ENCODE measurements at places on chromosomes 5 and 9. TPM values are rescaled to one million over a fixed set of nuclear protein-coding genes. Genes with fewer than 3 reads are reported as not detected.
A peak's percentile ranks its signal among the peaks of the same experiment; 100 is the strongest.

GRCh38 chr9:121372239-121373010 is 2.4 kb upstream of the STOM start:
- H3K4me1 ChIP-seq: peaks cover 18% of the 10 kb centered on the region
- no peaks in the 10 kb centered on the region for H3K36me3 ChIP-seq
- no peaks in the 10 kb centered on the region for H3K27me3 ChIP-seq
- H3K4me3 ChIP-seq: no peak overlapping the region
- H3K27ac ChIP-seq: peak overlapping the region; percentile 91

GRCh38 chr9:81649475-81650240 is 39.7 kb downstream of the TLE1 start:
- H3K27ac ChIP-seq: no peak overlapping the region
- DNase-seq: no peak
- H3K27me3 ChIP-seq: no peaks in the 10 kb centered on the region
- H3K4me3 ChIP-seq: no peak overlapping the region
- peaks cover 2% of the 10 kb centered on the region for H3K4me1 ChIP-seq
- H3K36me3 ChIP-seq: no peaks in the 10 kb centered on the region

- no peaks in the 10 kb centered on the region for H3K36me3 ChIP-seq
- H3K27me3 ChIP-seq: no peaks in the 10 kb centered on the region
- H3K27ac ChIP-seq: no peak overlapping the region
- no peaks in the 10 kb centered on the region for H3K4me1 ChIP-seq
- no peak for DNase-seq
Observed at GRCh38 chr9:38437193-38437823, 13.1 kb upstream of the IGFBPL1 start.

DNA sequence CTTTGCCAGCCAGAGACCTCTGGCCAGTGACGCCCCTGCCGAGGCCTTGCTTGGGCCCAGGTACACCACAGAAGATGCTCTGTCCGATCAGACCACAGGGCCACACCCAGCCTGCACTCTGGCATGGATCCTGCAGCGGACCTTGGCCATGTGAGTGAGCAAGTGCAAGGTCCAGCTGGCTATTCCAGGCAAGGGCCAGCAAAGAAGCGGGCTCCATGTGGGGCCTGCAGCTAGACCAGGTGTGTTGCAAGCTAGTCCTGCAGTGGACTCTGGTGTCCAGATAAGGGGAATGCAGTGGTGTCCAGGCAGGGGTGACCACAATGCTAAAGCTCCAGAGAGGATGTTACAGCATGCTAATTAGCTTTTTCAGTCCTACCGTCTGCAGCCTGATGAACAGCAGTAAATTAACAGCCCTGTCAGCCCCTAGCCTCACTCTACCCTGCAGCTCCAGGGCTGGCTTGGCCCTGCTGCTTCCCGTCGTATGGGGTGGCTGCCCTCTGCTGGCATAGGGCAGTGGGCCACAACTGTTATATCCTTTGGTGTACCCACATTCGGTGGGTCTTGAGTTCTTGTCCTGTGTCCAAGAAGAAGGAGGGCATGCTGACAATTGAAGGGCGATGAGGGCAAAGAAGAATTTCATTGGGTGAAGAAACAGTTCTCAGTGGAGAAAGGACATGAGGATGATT is 284.5 kb upstream of the POU5F2 start:
- H3K36me3 ChIP-seq: no peaks in the 10 kb centered on the region
- no peak for DNase-seq
- no peaks in the 10 kb centered on the region for H3K27me3 ChIP-seq
- H3K4me1 ChIP-seq: no peaks in the 10 kb centered on the region
- H3K27ac ChIP-seq: no peak overlapping the region
- H3K4me3 ChIP-seq: no peak overlapping the region

DNA sequence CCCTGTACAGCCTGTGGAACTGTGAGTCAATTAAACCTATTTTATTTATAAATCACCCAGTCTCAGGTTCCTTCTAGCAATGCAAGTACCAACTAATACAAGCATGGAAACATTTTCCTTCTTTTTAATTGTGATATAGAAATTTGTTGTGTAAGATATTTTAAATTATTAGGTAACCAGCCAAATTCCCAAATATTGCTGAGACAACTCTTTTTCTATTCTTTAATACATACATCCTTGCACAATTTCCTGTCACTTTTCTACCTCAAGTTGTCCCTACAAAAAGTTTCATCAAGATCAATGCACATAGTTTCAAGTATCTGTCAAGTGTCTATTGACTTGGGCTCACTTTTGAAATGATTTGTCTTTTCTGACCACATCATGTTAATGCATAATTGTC is 488.6 kb downstream of the ACTL7B start:
- H3K36me3 ChIP-seq: no peaks in the 10 kb centered on the region
- H3K27me3 ChIP-seq: no peaks in the 10 kb centered on the region
- H3K27ac ChIP-seq: no peak overlapping the region
- DNase-seq: no peak
- no peaks in the 10 kb centered on the region for H3K4me1 ChIP-seq
- H3K4me3 ChIP-seq: no peak overlapping the region

DNA sequence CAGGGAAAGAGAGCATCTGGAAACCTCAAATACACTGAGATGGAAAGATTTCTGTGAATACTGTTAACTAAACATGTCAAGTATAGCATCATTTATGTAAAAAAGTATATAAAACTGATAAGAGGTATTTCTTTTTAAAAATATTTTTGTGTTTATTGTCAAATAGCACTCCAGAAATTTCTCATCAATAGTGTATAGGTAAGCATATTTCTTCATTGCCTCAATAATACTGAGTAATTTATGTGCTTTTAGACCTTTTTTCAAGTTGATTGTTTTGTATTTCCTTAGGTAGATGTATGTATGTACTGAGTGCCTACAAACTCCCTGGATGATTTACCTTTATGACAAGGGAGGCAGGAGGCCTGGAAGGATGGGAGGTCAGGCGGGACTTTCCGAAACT is 196.3 kb downstream of the ROR2 start:
- no peaks in the 10 kb centered on the region for H3K4me1 ChIP-seq
- H3K36me3 ChIP-seq: no peaks in the 10 kb centered on the region
- H3K4me3 ChIP-seq: no peak overlapping the region
- H3K27me3 ChIP-seq: no peaks in the 10 kb centered on the region
- no peak for DNase-seq

DNA sequence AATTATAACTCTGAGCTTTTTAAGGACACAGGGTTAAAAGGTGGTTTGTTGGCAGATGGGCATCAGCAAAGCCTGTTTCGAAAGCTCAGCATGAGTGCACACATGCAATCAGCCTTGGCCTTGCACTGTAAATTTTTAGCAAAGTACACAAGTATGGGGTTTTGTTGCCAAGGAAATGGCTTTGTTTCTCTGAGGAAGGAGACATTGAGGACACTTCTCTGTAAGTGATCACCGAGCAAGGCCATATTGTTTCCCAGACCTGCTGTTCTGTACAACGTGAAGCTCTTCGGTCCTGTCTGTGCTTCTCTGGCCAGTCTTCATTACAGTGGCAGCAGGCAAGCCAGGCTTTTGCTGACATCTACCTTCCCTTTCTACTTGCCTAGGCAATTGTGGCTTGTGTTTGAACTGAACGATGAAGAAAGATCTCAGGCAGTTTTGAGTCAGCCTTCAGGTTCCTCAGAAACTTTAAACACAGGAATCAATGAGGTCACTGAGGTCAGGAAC is 27.9 kb upstream of the GLRX start:
- H3K27ac ChIP-seq: no peak overlapping the region
- no peaks in the 10 kb centered on the region for H3K27me3 ChIP-seq
- H3K36me3 ChIP-seq: no peaks in the 10 kb centered on the region

GRCh38 chr5:78597974-78598371 is 50.6 kb downstream of the LHFPL2 start:
- no peaks in the 10 kb centered on the region for H3K36me3 ChIP-seq
- no peak for DNase-seq
- no peak overlapping the region for H3K27ac ChIP-seq
- H3K4me3 ChIP-seq: no peak overlapping the region
- no peaks in the 10 kb centered on the region for H3K27me3 ChIP-seq
- peaks cover 27% of the 10 kb centered on the region for H3K4me1 ChIP-seq

- H3K27me3 ChIP-seq: no peaks in the 10 kb centered on the region
- no peak overlapping the region for H3K27ac ChIP-seq
- H3K4me1 ChIP-seq: no peaks in the 10 kb centered on the region
- H3K36me3 ChIP-seq: no peaks in the 10 kb centered on the region
- DNase-seq: no peak
Observed at GRCh38 chr5:109416882-109417281, 7.1 kb upstream of the PJA2 start.

GRCh38 chr5:65482296-65482735 is 596 bp upstream of the ADAMTS6 start:
- DNase-seq: no peak
- no peaks in the 10 kb centered on the region for H3K36me3 ChIP-seq
- peak overlapping the region; percentile 58 for H3K4me3 ChIP-seq
- peak overlapping the region; percentile 67 for H3K27ac ChIP-seq

DNA sequence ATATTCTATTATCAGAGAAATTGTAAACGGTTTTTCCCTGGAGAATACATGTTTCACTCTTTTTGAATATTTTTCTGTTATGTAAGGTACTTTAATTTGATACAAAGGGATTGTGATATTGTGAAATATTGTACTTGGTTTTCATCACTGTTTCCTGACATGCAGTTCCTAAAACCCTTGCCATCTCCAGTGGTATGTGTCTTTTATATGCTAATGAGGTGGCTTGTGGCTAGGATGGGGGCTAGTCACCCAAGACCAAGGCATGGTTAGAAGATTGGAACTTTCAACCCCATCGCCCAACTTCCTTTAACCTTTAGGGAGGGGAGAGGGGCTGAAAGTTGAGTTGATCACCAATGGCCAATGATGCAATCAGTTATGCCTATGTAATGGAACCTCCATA is 160.6 kb downstream of the TAF11L14 start:
- H3K27me3 ChIP-seq: no peaks in the 10 kb centered on the region
- no peak for DNase-seq
- no peak overlapping the region for H3K27ac ChIP-seq
- no peaks in the 10 kb centered on the region for H3K4me1 ChIP-seq
- no peaks in the 10 kb centered on the region for H3K36me3 ChIP-seq

GRCh38 chr5:107331882-107332281 is 338.9 kb downstream of the EFNA5 start:
- no peaks in the 10 kb centered on the region for H3K27me3 ChIP-seq
- H3K4me3 ChIP-seq: no peak overlapping the region
- H3K27ac ChIP-seq: no peak overlapping the region
- no peak for DNase-seq
- H3K4me1 ChIP-seq: no peaks in the 10 kb centered on the region
- H3K36me3 ChIP-seq: no peaks in the 10 kb centered on the region

DNA sequence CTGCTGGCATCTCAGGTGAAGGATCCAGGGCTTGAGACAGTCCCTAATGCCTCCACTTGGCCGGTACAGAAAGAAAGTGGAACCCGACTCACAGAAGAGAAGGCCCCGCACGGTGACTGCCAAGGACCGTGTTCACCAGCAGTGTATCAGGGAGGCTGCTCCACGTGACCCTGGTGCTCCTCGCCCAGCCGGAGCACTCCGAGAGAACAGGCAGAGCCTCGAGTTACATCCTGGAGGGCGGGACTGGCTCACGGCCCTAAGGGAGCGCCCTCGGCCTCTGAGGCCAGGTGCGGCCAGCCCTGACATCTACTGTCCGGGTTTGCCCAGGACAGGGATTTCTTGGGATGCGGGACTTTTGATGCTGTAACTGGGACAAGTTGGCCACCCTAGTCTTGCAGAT is 104.0 kb upstream of the SARDH start:
- no peak for DNase-seq
- H3K4me3 ChIP-seq: no peak overlapping the region

DNA sequence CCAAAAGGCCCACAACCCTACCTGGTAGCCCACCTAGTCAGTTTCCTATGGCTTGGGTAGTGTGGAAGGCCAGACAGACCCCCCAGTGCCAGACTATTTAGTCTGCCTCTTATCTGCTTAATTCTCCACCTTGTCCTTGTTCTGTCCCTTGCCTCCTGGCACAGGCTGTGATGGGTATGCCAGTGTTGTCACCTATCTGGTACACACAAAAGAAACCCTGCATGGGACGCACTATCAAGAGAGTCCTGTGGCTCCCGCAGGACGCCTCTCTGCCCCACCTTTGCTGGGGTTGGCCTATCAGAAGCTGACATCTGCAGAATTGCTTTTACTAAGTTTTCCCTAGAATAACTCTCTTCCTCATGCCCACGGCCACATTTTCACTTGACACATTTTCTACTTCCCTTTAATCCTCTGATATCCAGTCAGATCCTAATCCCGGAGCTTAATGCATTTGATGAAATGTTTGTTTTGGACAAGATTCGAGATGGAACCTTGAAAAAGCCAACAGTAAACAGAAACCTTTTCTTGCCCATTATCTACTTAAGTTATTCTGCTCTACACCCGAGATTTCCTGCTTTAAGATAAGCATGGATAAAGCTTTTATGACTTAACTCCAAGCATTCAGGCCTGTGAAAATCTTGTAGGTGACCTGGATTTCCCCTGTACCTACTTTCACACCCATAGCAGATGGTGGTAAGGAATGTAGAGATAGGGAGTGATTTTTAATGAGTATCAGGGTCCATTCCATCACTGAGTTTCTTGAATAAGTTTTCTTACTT is 468.5 kb downstream of the ZNF608 start:
- H3K36me3 ChIP-seq: no peaks in the 10 kb centered on the region
- H3K4me1 ChIP-seq: no peaks in the 10 kb centered on the region
- DNase-seq: no peak
- H3K4me3 ChIP-seq: no peak overlapping the region

- DNase-seq: no peak
- no peak overlapping the region for H3K27ac ChIP-seq
- no peaks in the 10 kb centered on the region for H3K36me3 ChIP-seq
Observed at GRCh38 chr9:35108946-35109575, 6.1 kb upstream of the STOML2 start.

DNA sequence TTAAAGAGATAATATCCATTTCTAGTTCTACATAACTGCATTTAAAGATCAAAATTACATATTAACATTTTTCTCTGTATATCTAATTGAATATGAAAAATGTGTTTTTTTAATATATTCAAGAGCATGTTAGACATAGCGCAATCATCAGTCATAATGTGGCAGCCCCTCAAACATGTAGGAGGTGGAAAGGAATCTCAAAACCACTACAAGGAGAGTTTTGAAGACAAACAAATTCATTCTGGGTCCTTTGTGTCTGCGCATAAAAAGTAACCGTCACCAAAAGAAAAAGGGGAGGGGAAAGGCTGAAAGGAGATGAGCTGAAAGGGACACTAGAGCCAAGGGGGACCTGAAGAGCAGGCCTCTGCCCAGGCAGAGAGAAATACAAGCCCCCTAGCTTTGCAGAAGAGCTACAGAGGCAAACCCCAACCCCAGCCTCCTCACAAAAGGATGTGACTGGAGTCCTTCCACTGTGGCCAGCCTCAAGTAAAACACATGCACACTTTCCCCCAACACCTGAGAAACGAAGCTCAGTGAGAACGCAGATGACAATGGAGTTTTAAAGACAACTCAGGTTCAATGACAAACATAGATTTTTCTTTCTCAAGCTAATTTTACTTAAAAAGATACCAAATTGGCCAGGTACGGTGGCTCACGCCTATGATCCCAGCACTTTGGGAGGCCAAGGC is 62.0 kb downstream of the MAPKAP1 start:
- H3K4me3 ChIP-seq: no peak overlapping the region
- H3K27me3 ChIP-seq: no peaks in the 10 kb centered on the region
- no peak for DNase-seq
- no peak overlapping the region for H3K27ac ChIP-seq
- no peaks in the 10 kb centered on the region for H3K36me3 ChIP-seq
- peaks cover 2% of the 10 kb centered on the region for H3K4me1 ChIP-seq

- no peak for DNase-seq
- no peak overlapping the region for H3K27ac ChIP-seq
- no peak overlapping the region for H3K4me3 ChIP-seq
Observed at GRCh38 chr5:15203376-15203775, 296.6 kb upstream of the FBXL7 start.

Gene IL13
- not detected for total RNA-seq

Gene UNC5A
- total RNA-seq: 0.23 TPM

Gene ENTPD8
- total RNA-seq: 0.28 TPM

Gene HINT2
- total RNA-seq: 14.9 TPM

Gene SLC1A1
- total RNA-seq: 1.6 TPM

Gene DOCK8
- 3.6 TPM for total RNA-seq

Gene SPATA31D1
- total RNA-seq: not detected

Gene HNRNPAB
- total RNA-seq: 98.4 TPM

Gene ADRB2
- total RNA-seq: 1.2 TPM
